ENCODE measurements at places on chromosomes 1 and 21.
A peak's percentile ranks its signal among the peaks of the same experiment; 100 is the strongest.

DNA sequence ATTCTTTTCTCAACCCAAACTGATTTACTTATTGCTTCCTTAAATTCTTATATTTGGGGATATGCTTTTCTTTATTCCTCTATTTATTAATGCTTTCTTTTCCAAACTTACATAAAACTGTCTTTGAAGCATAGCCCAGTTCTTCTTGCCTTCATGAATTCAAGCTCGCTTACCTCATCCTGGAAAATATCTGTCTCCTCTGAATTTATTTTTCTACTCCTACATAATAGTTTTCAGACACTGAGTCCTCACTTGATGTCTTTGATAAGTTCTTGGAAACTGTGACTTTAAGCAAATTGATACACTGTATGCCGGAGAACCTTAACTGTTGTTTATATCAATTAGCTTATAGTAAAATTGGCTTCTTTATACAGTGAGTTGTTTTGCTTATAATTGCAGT, 93.8 kb downstream of the ZFYVE9 start:
- no peak for DNase-seq

DNA sequence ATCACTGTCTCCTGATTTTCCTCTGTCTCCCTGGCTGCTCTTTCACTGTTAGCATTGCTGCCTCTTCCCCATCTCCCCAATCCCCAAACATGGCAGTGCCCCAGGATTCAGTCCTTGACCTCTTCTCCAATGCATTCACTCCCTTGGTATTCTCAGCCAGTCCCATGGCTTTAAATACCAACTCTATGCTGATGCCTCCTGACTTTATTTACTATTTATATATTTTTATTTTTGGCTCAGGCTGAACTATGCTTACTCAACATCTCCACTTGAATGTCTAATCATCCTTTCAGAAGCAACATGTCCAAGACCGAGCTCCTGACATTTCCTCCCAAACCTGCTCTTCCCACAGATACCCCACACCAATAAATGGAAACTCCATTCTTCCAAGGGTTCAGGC, 26.3 kb downstream of the NMNAT2 start:
- DNase-seq: no peak

- DNase-seq: peak; percentile 16
Observed at GRCh38 chr1:244010703-244011123, 40.4 kb upstream of the ZBTB18 start.

DNA sequence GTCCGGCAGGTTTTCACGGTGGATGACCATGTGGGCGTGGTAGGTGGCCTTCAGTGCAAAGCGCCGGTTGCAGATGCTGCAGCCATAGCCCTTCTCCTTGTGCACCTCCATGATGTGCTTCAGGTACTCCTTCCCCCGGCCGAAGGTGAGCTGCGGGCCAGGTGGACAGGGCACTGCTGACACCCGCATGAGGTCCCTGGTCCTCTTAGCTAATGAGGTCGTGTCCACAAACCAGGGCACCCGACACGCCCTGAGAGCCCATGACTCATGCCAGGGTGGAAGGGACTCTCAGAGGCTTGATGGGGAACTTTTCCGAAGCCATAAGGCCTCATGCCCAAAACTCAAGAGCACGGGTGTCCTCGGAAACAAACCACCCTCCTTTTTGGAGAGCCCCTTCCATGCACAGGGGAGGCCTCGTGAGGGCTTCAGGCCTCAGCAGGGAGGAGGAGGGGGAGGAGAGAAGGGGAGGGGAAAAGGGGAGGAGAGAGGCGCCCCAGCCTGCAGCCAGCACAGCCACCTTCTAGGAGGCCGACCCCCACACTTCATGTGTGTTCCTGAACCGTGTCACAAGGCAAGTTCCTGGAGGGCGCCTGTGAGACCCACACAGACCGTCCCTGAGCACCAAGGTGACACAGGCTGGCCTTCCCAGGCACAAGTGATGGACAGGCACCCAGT, 54.4 kb upstream of the RIPK4 start:
- no peak for DNase-seq

- DNase-seq: no peak
Observed at GRCh38 chr1:182229451-182229850, 162.1 kb downstream of the GLUL start.

DNA sequence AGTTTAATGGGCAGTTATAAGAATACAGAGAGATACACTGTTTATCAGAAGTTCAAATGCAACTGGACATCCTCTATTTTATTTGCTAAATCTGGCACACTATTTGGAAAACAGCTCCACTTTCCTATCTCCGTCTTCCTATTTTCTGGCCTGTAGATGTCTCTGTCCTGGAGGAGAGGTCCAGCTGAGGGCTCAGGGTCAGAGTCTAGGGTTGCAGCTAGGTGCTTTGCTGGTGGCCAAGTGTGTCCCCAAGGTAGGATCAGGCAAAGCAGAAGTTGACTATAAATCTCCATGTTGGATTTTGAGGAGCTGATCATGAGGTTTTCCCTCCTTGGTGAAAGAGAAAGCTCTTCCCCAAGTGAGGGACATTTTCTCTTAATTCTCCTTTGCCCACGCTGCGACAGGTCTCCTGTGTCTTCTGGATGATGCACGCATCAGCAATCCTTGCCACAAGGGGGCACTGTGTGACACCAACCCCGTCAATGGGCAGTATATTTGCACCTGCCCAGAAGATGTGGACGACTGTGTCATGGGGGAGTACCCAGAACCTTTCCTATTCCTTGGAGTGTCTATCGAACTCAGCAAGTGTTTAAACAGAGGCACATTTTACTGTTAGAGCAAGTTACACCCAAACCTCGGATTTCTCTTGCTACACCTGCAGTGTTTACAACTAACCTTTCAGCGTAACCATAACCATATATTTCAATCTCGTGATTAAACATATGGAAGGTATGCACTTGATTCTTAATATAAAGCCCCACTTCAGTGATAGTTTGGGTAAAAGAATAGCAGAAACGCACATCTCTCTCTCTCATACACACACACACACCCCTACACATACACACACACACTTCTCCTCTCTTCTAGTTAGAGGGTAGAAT, 10.2 kb downstream of the ADAM30 start:
- peak; percentile 43 for DNase-seq

- DNase-seq: no peak
Observed at GRCh38 chr1:154726443-154726842, 118.5 kb upstream of the ADAR start.

GRCh38 chr1:172238965-172239364, 181.5 kb upstream of the C1orf105 start:
- DNase-seq: no peak

- no peak for DNase-seq
Observed at GRCh38 chr1:100499194-100499811, 38.6 kb upstream of the GPR88 start.

DNA sequence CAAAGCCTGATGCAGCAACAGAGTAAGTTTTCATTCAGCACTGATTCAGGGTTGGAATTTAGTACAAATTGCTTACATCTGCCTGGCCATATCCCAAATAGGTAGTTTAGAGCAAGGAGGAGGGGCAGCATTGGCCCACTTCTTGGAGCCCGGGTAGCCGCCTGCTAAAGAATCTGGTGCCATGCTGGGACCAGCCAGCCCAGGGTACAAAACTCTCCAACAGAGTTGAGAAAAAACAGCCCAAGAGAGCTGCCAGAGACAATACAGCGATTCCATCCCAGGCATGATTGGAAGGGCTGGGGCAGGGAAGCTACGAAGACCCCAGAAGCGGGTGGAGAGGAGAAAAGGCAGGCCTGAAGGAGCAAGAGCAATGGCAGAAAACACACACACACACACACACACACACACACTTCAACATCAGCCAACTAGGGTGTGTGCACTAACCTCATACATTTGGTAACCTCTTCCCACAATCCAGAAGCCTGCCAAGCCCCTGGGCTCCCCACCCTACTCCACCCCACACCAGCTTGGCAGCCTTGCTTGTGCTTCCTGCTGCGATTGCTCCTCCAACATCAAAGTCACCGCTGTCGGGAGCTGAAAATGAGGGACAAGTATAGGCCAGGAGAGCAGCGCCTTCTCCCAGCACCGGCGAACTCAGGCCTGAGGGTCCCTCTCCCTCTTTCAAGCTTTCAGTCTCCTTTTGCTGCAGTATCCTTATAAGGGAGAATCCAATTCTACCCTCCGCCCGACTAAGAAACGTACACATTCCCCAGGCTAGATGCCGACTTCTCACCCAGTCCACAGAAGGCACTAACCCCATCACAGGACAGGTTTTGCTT, 1.2 kb downstream of the PIK3C2B start:
- DNase-seq: peak; percentile 17

DNA sequence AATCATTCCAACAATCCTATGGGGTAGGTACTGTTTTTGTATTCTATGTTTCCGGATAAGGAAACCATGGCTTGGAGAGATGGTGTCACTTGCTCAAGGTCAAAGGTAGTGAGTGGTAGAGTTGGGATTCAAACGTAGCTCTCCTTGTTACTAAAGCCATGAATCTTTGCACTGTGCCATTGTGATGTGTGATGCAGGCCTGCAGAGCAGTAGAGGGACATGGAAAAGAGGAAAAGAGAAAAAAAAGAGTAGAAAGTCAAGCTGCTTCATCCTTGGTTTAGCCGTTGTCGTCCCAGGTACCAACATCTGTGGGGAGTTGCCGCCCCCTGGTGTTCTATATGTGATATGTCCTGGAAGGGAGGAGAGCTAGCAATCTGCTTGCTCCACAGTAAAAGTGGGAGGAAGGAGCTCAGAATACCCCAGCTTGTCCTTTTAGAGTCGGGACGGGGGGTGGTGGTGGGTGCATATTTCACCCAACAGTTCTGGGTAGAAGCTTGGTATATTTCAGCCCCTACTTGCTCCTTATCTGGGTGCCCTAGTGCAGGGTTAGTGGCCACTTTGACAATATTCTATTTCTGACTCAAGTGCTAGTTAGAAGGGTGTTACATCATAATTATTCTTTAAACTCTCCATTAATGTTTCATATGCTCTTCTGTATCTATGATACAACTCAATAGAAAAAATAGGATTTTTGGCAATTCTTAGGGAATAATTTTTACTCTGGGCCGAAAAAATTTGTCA, 98.4 kb downstream of the EBNA1BP2 start:
- peak; percentile 80 for DNase-seq

- no peak for DNase-seq
Observed at GRCh38 chr1:25522031-25522655, 21.3 kb upstream of the LDLRAP1 start.

GRCh38 chr1:214650664-214651063, 47.7 kb downstream of the CENPF start:
- no peak for DNase-seq

- peak; percentile 33 for DNase-seq
Observed at GRCh38 chr1:244730153-244730933, 77.4 kb downstream of the DESI2 start.

DNA sequence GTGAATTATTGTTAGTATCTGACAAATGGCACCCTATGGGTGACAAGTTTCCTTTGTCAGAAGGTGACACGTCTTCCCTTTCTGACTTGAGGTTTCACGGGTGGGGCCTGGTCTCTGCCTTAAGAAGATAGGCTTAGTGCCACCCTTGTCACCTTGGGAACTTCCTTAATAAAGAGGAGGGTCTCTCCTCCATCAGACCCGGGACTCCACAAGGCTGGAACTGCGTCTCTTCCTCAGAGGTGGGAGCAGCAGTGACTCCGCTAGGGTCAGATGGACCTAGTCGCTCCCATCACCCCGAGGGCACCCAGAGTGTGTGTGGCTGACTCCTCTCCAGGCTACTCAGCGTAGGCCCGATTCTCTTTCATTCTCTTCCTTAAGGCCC, 774 bp upstream of the WDTC1 start:
- no peak for DNase-seq

GRCh38 chr1:211013346-211014240, 120.4 kb downstream of the KCNH1 start:
- DNase-seq: no peak

GRCh38 chr1:235864469-235864868, 2.2 kb downstream of the LYST start:
- no peak for DNase-seq

DNA sequence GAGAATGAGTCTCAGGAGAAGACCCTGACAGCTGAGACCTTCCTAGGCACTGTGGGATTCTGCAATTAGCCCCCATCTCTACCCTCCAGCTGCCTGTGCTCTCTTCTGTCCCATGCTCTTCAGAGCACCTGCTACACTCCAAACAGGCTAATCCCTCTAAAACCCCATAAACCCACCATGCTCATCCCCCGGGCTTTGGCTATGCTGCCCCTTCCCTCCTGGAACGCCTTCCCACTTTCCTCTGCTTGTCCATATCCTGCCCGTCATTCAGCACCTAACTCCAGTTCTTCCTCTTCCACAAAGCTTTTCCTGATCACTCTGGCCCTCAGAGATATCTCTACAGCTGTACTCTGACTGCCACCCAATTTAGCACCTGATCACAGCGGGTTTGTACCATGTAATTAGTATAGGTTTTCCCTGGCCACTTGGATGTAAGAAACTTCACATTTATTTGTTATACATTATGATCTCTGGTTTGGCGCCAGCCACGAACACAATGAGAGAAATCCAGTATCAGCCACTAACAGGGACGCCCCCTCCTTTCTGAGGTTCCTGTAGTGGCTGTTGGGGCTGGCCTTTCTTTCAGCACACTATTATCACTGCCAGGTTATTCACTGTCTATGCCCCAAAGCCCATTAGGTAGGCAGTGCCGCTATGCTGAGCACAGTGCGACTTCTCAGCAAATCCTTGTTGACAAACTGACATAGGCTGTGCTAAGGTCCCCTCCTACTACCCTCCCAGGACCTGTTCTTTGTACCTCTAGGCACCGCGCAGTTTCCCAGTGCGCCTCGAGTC, 45.1 kb downstream of the CDC7 start:
- no peak for DNase-seq

- peak; percentile 46 for DNase-seq
Observed at GRCh38 chr1:40848530-40849189, 13.5 kb downstream of the CITED4 start.

- no peak for DNase-seq
Observed at GRCh38 chr21:14876524-14876840, 188.3 kb downstream of the NRIP1 start.

- no peak for DNase-seq
Observed at GRCh38 chr1:101739826-101740330, 256.8 kb downstream of the OLFM3 start.

DNA sequence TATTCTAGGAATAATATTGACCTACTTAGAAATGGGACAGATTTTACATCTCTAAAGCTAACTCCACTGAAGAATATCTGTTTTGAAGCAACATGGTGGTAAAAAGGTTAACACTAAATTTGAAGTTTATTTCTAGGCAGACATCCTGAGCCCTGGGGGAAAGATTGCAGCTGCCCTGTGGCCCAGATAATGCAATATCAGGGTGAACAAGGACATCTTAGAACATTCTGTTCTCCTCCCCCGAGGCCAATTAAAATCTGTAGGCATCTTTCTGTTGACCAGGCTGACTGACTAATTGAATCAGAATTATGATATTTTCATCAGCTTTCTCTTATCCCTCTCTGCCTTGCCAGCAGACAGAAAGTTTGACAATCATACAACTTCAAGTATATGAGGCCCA, 149.8 kb upstream of the DUSP10 start:
- DNase-seq: no peak
